Esophagus squamous epithelium (tissue), 5 donors: ENCODE measurements at places on chromosomes 4 and X.

- no peak for DNase-seq
Observed at GRCh38 chr4:2009651-2010233, 968 bp upstream of the NELFA start.

GRCh38 chr4:67727124-67727850 is 26.3 kb upstream of the UBA6 start:
- no peak for DNase-seq

DNA sequence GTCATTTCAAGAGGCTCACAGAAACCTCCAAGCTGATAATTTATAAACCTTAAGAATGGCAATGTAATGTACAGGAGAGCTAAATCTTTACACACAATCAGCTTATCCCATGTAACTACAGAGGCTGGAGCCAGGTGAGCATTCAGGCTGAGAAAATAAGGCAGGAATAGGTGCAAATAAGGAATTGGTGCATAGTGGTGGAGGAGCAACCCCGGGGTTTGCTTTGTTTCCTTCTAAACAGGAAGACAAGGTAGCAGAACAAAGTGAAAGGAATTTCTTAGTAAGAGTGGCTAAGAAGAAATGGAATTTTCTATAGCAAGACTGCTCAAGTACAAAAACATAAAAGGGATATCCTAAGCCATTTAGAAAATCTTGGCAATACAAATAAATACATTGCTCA is 82.4 kb downstream of the NR3C2 start:
- no peak for DNase-seq

DNA sequence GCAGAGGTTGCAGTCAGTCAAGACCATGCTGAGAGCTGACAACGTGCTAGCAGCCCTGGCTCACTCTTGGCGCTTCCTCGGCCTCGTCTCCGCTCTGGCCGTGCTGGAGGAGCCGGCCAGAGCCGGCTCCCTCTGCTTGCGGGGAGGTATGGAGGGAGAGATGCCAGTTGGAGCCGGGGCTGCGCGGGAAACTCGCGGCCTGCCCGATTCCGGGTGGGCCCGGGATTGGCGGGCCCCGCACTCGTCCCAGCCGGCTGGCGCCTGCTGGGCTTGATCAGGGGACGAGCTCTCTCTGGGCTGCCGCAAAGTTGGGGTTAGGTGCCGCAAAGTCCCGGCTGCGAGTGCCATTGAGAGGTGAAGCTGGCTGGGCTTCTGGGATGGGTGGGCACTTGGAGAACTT is 27.8 kb upstream of the SHISA3 start:
- DNase-seq, result no peak

- no peak for DNase-seq
Observed at GRCh38 chr4:13527192-13527980, 16.9 kb downstream of the NKX3-2 start.

DNA sequence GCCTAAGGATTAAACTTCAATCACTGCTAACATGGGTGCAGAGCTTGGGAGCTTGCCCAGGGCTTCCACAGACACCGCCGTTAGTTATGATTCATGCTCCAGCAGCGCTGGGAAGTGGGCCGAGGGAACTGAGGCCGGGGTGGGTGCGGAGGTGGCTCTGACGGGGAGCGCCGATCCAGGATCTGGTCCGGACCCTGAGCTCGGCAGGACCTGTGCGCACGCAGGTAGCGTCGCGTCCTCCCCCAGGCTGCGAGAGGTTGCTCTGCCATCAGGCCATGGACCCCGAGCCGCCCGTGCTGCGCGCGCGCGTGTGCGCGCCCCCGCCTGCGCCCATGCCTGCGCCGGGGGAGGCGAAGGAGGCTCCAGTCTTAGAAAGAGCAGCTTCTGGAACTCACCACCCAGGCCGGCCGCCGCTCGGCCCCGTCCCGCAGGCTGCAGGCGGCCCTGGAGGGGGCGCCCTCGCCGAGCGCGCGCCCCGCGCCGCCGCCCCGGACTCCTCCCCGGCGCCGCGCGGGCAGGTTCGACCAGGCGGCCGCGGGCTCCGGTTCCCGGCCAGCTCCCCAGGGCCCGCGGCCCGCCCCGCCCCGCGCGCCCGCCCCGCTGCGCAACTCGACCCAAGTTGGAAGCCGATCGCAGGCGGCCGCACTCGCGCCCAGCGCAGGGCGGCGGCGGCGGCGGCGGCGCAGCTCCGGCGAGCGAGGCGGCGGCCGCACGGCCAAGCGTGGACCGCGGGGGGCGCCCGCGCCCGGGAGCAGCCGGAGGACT is 732 bp upstream of the ADRA2C start:
- no peak for DNase-seq

GRCh38 chr4:16078195-16078760 is 5.5 kb downstream of the PROM1 start:
- DNase-seq, result no peak

- DNase-seq, result no peak
Observed at GRCh38 chr4:7687796-7688195, 251.9 kb downstream of the AFAP1 start.

- no peak for DNase-seq
Observed at GRCh38 chrX:84168095-84168494, 19.9 kb downstream of the RPS6KA6 start.

- no peak for DNase-seq
Observed at GRCh38 chr4:7279902-7280301, 87.6 kb downstream of the SORCS2 start.
